ENCODE measurements at places on chromosomes 7 and 10.
A peak's percentile ranks its signal among the peaks of the same experiment; 100 is the strongest.

DNA sequence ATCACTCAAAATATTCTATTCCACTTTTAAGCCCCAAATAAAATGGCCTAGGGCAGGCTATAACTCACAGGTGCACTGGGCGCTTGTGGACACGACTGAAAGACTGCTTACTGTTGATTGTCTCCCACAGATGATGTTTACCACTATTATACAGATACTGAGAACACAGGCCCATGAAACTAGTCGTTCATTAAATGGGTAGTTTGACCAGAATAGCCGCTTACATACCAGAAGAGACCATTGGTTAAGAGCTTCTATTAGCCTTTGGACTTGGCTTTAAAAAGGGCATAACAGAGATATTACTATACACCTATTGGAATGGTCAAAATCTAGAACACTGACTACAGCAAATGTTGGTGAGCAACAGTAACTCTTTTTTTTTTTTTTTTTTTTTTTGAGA is 4.3 kb downstream of the CCDC6 start:
- DNase-seq: no peak

GRCh38 chr7:2663121-2663886 is 24.7 kb upstream of the AMZ1 start:
- no peak for DNase-seq

DNA sequence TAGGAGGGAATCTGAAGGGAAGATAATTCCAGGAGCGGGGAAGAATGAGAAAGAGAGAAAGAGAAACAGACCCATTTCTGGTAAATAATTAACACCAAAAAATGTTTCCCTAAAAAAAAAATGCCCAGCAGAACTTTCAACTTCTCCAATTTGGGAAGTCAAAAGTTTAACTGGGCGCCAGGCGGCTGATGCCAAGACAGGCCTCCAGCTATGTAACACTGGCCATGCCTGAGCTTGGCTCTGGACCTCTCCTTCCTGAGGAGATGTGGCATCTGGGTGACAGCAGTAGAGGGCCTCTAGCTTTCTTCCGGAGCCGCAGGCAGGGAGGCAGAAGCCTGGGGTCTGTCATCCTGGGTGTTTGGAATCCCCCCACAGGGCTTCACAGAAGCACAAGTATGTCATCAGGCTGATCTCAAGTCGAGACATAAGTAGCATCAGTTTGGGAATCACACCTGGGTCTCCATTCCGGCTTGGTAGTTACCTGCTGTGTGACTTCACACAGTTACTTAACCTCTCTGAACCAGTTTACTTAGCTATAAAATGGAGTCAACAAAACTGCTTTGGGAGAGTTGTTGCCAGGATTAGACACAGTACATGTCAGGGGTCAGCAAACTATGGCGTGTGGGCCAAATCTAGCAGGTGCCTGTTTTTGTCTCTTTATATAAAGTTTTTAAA is 50.5 kb upstream of the TCF7L2 start:
- DNase-seq: no peak

DNA sequence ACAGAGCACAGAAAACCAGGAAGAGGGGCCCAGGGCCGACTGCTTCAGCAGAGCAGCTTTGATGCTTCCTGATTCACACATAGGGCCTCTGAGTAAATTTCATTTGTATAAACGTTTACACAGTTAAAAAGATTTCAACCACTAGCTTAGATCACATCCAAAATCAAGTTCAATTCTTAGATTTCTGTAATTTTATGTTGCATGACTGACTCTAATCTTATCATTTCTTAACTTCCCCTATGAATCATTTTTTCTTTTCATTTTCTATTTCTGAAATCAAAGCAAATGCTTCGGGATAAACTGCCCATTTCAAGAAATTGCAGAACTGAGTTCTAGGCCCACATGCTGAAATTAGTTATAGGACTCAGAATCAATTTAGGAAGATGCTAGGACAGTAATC is 224.7 kb downstream of the INHBA start:
- no peak for DNase-seq

DNA sequence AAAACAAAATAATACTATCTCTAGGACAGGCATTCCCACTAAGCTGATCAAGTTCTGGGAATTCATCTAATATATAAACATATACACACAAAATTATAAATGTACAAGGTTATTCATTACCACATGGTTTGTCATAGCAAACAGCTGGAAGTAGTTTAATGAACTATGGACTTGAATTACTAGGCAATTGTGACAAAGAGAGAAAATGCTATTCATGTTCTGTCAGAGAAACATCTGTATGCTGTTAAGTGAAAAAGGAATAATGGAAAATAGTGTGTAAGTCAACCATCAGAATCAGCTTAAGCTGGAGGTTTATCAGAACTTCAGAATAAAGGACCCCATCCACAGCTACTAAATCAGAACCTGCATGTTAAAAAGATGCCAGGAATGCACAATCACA is 2.8 kb downstream of the ZNF248 start:
- no peak for DNase-seq

DNA sequence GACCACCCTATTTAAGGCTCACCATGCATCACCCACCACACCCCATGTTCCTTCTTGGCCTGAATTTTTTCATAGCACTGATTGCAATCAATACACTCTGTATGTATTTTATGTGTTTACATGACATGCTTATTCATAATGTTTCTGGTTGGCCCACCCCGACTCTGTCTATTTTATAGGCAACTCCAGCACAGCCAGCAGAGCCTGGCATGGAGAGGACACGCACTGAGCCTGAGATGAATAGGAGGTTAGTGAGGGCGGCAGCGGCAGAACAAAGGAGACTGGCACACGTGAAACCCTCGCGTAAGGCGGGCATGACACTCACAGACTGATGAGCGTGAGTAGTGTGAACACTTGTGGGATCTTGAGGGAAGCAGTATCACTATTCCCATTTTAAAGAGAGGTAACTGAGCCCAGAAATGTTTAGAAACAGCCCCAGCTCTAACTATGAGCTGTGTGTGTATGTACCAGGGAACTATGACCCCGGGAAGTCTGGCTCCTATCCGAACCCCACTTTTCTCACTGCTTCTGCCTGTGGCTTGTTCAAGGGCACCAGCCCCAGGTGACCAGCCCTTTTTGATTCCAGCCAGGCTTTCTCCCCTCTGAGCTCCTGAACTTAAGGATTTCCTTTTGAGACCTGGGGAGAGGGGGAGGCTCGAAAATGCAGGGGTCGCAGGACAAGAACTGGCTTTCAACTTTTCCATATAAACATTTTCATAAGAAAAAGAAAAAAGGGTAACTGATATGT is 113.3 kb downstream of the ARHGAP22 start:
- no peak for DNase-seq

DNA sequence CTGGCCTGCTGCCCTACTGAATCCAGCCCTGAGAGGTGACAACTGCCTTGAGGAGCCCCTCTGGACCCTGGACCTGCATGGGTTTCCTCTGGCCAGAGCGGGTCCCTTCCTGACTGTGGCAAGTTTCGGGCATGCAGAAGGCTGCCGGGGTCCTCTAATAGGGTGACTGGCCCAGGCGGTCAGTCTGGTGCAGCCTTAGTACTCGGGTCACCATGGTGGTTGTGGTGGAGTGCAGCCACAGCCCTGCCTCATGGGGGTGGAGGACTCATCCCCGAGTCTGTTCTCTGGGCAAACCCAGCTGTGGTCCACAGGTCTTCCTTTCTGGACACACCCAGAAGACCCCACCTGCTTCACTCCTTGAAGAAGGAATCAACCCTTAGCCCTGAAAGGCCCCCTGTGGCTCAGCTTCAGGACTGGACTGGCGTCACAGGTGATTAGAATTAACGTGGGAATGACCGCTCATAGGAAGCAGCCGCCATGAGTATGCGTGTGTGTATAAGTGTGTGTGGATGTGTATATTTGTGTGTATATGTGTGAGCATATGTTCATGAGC is 28.7 kb downstream of the RAMP3 start:
- DNase-seq: no peak

DNA sequence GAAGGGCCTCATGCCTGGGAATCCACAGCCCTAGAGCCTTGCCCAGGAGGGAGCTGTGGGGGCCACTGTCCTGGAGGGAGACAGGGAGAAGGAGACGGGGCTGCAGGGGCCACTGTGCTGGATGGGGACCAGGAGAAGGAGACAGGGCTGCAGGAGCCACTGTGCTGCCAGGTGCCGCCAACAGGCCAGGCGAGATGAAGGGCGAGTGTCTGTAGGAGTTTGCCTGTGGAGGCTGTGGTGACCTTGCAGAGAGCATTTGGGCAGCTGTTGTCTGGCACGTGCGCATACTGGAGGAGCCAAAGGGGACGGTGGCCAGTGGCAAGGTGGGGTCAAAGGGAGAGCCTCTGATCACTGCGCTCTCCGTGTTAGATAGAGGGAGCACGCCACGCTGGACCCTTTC is 79.2 kb downstream of the NKX6-2 start:
- no peak for DNase-seq

- DNase-seq: no peak
Measured at GRCh38 chr10:124522131-124522932, 60.7 kb downstream of the LHPP start.

- peak; percentile 87 for DNase-seq
Measured at GRCh38 chr7:100101016-100101862, at the start of the genes AP4M1 and MCM7. TSS of gene AP4M1 (plus strand) at chr7:100101643. CDS start at chr7:100101715, 72 bp downstream. TSS of gene MCM7 (minus strand) at chr7:100101397. CDS start at chr7:100101294, 103 bp downstream.

GRCh38 chr10:78658645-78659597 is 409.8 kb upstream of the ZMIZ1 start:
- no peak for DNase-seq

- DNase-seq: no peak
Measured at GRCh38 chr10:59705931-59706330, 3.7 kb downstream of the SLC16A9 start.

GRCh38 chr10:110903280-110904278 is 15.4 kb downstream of the BBIP1 start:
- DNase-seq: no peak

DNA sequence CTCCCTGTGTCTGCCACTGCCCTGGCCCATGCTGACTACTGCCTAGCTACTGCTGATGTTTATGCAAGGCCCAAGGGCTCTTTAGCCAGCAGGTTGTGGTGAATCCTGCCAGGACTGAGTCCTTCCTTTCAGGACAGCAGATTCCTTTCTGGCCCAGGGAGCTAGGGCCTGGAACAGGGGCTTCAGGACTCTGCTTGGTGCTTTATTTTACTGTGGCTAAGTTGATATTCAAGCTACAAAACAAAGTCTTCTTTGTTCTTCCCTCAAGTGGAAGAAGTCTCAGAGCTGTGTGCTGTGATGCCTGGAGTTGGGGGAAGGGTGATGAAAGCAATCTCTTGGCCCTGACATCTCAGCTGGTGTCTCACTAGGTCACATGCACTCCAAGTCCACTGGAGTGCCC is 66.2 kb upstream of the NME8 start:
- DNase-seq: no peak

DNA sequence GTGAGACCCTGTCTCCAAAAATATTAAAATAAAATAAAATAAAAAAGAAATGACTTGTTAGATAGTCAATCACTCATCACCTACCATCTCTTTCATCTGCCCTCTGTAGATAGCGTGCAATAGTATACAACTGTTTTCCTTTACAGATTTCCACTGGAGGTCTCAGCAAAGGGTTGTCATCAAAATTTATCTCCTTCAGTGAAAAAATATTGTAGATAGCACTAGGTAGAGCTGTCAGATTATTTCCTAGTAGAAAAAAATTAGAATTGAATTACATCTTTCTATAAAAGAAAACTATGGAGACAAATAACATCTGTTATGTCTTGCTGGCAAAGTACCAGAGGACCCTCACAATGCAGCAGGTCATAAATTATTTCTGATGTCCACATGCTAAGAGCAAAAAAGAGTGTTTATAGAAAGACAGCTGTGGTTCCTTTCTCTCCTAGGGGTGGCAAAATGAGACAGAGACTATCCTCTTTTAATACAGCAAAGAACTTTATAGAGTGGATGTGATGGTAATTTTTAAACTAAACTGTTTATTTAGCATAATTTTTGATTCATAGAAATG is 16.3 kb upstream of the CYP51A1 start:
- DNase-seq: no peak

GRCh38 chr10:120014031-120014430 is 121.5 kb downstream of the SEC23IP start:
- no peak for DNase-seq

GRCh38 chr7:38934051-38934450 is 25.1 kb upstream of the VPS41 start:
- DNase-seq: no peak

GRCh38 chr10:59064759-59065539 is 111.5 kb upstream of the PHYHIPL start:
- DNase-seq: no peak

DNA sequence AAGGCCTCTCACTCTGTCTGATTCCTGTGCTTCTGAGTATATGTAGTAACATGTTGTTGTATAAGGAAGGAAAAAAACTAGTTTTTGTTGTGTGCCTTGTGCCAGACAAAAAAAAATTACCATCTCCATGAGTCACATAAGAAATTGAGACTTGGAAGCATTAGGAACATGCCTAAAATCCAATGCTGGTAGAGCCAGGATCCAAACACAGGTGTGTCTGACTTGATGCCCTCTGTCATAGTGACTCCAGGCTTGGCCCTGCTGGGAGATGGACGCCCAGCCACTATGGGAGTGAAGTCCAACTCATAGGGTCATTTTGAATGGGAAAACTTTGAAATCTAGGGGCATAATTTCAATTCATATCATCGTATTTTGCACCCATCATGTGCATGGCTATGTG is 38.0 kb downstream of the PYROXD2 start:
- DNase-seq: no peak

DNA sequence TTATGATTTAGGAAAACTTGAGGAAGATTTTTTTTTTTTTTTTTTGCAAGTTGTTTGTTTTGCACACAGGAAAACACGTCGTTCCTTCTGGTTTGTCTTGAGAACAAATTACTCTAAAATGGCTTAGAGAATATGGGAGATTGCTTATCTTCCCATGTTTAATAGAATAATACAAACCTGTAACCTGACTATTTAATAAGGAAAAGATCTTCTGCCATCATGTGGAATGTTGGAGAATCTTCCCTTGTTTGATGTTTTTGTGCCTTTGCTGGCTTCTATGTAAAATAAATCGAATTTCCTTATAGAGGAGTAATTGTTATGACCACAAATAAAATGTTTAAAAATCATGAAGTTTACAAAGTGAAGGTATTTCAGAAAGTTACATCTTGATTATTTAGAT is 818.8 kb downstream of the GATA3 start:
- no peak for DNase-seq

DNA sequence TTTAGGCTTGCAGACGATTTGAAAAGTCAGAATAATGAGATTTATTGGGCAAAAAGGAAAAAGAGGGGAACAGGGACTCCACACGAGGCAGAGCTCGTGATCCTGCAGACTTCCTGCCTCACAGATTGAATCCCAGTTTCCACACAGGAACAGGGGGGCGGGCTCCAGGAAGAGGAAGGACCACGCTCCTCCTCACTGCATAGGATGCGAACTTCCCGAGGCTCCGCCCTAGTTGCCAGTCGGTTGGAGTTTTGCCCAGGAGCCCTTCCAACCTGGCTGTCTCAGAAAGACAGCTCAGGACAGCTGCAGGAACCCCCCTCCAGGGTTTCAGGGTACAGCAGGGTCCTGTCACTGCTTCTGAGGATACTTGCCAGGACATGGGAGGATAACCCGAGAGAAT is 488.3 kb upstream of the ADARB2 start:
- no peak for DNase-seq
